ENCODE measurements at places on chromosomes 6 and 20.

GRCh38 chr6:35435074-35435837, 16.9 kb upstream of the FANCE start:
- DNase-seq = no peak

DNA sequence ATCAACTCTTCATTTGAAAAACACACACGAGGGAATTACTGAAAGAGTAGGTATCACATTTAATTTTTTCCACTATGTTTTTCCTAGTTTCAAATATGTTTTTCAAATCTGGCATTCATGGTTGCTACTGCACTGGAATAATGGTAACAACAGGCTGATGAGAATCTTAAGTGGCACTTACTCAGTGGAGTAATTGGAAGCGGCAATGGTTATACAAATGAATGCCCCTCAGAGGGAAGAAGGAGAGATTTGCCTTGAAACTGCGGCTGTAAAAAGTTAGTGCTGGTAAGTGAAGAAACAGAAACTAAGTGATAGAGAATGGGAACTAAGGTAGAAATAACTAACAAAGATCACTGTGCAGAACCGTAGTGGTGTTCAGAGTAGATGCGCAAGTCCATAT, 41.0 kb upstream of the PDE7B start:
- no peak for DNase-seq

DNA sequence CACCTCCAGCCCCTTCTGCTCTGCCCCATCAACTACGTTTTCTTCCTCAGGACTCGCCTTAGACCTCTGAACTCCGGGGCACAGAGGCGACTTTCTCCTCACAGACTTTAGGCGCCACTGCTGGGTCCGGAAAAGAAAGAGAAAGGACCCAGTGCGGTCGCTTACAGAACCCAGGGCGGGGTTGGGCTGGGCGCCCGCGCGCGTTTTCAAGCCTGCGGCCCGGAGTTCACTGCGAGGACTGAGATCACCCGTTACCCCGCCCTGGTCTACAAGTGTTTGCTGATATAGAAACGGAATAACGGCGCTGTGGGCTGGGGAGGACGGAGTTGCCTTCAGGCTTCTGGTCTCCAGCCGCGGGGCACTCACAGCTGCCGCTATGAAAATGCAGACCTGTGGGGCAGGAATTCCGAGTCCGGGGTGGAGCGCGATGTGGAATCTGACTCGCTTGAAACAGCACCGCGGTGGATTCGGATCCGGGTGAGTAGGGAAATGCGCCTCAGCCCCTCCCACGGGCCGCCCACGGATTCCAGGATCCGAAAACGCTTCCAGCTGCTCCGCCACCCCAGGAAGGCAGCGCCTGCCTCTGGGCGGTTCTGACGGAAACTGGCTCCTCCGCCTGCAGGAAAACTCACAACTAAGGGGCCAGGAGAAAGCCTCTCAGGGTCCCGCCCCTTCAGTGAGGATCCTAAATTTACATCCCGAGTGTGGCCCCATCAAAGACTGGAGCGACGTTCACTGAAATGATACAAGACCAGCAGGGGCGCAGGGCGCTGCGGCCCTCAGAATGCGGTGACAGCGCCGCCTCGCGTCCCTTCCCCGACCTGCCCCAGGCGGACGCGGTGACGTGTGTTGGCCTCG, 29.4 kb downstream of the HLA-F start:
- no peak for DNase-seq

- no peak for DNase-seq
Measured at GRCh38 chr20:14866841-14867514, 529.6 kb upstream of the FLRT3 start.

DNA sequence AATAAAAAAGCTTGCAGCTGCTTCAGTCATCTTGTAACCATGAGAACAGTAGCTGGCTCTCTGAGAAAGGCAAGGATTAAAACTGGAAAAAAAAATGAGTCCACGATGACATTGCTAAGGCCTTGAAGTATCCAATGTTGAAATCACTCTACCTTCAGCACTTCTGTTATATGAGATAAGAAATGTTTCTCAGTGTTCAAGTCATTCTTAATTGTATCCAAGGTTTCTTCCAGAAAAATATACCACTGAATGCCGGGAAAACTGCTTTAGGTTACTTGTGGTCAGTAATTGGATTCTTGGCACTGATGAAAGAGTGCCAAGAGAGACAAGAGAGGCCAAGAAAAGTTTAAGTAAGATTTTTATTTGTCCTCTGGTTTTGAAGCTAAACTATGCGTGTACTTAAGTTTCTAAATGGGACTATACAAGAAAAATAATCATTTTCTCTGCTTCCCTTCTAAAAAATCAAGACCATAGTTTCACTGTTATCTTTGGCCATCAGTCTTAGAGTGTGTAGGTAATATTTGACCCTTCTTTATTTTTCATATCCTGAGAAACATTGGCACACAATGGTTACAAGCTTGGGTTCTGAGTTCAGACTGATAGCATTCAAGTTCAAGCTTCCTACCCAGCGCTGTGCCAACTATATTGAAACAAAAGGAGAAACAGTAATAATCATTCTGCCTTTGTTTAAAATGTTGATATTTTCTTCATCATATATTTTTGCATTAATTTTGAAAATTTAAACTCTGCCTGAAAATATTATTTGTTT, 84.6 kb downstream of the TRDN start:
- DNase-seq = no peak

DNA sequence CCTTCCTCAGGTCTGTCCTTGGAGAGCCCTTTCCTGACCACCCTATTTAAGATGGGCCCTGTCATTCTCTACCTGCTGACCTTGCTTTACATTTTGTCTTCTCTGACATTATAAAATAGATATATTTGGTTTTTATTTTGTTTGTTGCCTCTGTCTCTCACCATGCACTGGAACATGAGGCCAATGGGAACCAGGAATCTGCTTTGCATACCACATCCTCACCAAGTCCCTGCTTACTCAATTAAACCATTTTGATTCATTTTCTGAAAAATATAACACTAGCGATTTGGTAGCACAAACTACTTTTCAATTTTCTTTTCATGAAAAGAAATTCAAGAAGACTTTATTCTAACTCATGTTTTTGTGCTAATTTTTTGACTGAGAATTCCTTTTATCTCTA, 32.8 kb upstream of the POPDC3 start:
- DNase-seq = no peak

Data from NCI-H187 (cell line).